IMR-90 (cell line): ENCODE measurements at places on chromosomes 16 and 17.

GRCh38 chr17:42651392-42651791, 7.7 kb upstream of the TUBG2 start:
- DNase-seq = no peak

GRCh38 chr17:32960815-32961214, 30.8 kb upstream of the SPACA3 start:
- no peak for DNase-seq

- DNase-seq = no peak
These were observed 89.9 kb downstream of the C16orf78 start for GRCh38 chr16:49463529-49463928.

GRCh38 chr17:74282587-74283370, 8.7 kb downstream of the DNAI2 start:
- no peak for DNase-seq

- peak; percentile 76 for DNase-seq
These were observed 15.6 kb upstream of the TMEM98 start for GRCh38 chr17:32912218-32912897.

DNA sequence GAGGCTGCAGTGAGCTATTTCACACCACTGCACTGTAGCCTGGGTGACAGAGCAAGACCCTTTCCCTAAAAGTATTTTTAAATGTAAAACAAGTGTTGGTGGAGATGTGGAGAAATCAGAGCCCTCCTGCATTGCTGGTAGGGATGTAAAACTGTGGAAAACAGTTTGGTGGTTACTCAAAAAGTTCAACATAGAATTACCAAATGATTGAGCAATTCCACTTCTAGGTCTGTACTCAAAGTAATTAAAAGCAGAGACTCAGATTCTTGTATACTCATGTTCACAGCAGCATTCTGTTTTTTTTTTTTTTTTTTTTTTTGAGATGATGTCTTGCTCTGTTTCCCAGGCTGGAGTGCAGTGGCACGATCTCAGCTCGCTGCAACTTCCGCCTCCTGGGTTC, 141.8 kb downstream of the PITPNC1 start:
- DNase-seq = no peak

DNA sequence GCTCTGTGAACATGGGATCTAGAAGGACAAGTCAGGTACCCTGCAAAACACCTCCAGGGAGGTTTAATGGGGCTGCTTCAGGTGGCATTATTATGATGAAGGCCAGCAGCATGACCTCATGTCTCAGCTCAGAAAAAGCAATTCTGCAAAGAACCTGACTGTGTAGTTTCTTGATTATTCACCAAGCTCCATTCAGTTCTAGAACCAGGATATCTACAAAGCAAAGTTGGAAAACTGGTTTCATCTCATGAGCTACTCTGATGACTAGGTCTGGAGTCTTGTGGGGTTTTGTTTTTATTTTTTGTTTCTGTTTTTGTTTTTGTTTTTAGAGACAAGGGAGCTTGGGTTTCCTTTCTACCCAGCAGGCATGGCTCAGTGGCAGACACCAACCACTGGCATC, 19.0 kb upstream of the LRRC37A3 start:
- DNase-seq = no peak

GRCh38 chr16:25033852-25034251, 18.7 kb upstream of the ARHGAP17 start:
- DNase-seq = peak; percentile 83

DNA sequence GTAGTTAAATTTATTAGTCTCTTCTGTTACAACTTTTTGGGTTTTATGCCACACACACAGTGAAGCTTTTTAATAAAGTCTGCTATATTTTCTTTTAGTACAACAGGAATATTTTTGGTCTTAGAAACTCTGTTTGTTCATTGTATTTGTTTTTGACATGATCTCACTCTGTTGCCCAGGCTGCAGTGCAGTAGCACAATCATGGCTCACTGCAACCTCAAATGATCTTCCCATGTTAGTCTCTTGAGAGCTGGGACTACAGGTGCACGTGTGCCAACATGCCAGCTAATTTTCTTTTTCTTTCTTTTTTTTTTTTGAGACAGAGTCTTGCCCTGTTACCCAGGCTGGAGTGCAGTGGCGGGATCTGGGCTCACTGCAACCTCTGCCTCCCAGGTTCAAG, 27.1 kb downstream of the PPM1D start:
- DNase-seq = no peak
